ENCODE measurements at places on chromosomes 7 and 10.

DNA sequence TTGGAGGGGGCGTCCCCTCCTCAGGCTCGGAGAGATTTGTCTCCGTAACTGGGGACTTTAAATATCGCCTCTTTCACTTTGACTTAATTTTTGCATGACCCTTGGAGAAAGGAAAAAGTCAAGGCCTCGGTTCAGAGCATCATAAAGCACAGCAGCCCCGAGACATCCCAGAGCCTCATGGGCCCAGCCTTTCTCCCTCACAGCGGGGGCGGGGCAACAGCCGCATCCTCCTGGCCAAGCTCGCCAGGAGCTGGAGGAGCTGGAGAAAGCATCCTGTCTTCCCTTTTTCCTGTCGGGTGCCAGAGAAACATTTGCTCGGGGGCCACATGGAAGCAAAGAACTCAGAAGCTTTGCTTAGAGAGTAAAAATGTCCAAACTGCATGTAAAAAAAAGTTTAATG is 43.6 kb upstream of the DPYSL4 start:
- no peak for DNase-seq

DNA sequence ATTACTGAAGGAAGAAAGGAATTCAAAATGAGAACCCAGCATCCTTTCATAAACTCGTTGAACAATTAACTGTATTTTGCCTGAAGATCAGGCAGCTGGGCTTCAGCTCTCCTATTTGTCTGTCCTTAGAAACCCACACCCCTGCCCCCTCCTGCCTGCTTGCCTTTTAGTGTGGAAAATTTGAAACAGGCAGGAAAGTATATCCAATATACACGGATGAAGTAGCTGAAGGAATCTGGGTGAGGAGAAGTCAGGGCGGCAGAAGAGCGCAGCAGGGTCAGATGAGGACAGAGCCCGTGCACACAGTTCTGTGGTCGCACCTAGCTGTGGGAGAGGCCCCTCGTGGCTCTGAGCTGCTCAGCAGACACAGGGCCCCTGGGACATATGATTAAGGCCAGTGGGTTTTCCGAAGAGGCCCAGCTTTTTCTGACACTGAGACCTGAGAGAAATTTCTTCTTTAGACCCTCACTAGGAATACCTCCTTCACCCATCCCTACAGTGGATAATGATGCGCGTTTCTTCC is 87.9 kb downstream of the ACTR3B start:
- no peak for DNase-seq

DNA sequence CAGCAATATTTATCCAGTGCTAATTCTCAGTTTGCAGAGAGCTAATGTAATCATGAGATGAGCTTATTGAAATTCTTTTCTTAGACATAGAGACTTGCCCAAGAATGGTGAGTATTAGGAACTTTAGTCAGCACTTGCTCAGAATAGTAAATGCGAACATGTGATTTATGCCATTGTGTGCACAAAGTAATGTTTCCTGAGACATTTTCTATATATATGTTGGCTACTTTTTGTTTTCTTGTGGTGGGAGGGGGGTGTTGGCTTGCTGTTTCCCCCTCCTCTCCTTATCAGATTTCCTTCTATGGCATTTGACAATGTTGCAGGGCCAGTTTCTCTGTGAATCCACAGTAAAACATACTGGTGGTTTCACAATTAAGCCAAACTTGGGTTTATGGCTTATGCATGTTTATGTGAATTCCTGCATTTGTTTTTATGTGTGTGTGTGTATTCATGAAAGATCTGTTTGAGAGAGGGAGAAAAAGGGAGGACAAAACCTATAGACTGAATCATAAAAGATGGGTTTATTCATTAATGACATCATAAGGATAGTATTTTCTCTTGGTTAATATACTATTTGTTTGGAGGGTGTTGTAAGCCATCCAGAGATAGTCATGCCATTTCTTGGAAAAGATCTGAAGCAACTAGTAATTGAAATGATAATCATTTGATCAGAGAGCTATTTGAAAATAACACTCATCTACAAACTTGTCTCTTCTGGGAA is 36.3 kb downstream of the ARID5B start:
- DNase-seq, result no peak

DNA sequence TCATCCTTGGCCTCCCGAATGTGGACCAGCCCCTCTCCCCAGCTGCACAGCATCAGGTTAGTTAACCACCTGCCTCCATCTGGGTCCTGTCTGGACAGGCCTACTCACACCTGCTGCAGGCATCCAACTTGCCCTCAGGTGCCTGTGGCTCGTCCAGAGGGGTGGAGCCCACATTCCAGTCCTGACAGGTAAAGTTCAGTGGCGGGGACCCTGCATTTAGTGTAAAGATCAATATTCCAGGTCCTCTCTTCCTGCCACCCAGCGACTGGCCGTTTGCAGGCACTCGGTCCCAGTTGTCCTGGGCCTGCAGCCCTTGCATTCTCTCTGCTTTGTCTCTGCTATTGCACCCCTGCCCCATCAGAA is 15.0 kb downstream of the HTRA1 start:
- DNase-seq, result no peak

GRCh38 chr10:12602521-12602920 is 253.2 kb downstream of the CAMK1D start:
- no peak for DNase-seq

DNA sequence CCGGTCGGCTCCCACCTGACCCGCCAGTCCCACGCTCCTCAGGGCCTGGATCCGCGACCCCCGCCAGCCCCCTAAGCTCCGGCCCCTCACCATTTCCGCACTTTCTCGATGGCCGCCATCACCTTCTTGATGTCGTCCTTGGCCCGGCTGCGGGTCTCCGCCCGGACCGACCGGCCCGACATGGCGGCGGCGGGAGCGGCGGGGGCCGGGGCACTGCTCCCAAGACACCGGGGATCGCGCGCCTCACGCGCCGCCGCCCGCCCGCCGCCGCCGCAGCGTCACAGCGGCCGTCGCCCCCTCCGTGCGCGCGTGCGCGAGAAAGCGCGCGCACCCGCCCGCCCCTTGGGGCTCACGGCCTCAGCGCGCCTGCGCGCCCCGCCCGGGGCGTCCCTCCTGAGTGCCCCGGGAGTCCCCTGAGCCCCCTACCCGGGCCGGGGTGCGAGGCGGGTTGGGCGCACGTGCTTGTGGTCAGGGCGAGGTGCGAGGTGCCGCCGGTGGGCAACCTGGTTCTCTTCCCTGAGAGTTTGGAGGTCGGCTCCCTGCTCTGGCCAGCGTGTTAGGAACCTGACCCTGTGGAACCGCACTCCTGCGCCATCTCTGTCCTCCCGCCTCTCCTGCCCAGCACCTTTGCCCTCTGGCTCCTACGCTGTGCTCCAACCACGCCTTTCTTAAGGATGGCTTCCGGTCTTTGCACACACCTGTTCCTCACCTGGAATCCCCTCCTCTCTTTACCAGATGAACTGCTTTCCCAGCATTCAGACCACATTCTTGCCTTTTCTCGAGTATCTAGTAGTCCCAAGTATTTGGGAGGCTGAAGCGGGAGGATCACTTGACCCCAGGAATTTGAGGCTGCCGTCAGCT is at the start of gene BCL7B:
TSS of gene BCL7B (minus strand) at position 294 of the 861 bp plus-strand sequence. CDS start at position 182, 112 bp downstream.
- peak; percentile 59 for DNase-seq

- DNase-seq, result no peak
Observed at GRCh38 chr10:44773565-44773964, 137.6 kb upstream of the TMEM72 start.

DNA sequence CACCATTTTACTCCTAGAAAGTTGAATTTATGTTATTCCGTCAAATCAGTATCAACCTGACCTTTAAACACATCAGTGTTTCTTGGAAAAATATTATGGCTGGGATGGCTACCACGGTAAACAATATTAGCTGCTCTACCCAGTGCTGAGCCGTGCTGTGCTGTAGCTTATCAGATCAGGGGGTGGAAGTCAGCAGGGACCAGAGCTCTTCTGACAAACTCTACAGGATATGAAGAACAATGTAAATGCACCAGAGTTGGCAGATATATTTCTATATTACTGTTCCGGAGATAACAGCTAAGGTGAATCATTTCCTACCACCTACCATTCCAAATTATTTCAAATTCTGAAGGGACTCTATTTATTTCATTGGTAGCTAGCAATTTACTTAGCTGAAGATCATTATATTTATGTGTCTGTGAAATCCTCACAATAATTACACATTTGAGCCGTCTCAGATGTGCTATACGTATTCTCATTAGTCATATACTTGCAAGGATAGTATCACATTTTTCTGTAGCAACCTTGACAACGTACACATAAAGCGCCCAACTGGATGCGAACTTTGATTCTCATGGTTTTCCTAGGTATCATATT is 76.5 kb downstream of the TEX36 start:
- DNase-seq, result no peak

DNA sequence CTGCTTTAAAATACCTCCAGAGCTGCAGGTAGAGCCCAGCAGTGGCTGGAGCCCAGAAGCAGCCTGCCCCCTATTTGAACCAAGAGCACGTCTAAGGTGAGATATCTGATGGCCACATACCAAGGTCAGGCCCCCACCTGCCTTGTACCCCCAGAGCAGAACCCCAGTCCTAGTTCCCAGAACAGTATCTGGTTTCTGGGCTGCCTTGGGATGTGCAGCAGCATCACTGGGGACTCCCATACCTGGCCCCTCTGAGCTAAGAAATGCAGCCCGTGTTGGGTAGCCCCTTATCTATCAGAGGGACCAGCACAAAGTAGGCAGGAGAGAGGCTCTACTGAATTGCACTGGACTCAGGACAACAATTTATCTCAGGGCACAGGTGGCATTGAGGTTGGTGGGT is 8.9 kb downstream of the SFTPD start:
- no peak for DNase-seq

DNA sequence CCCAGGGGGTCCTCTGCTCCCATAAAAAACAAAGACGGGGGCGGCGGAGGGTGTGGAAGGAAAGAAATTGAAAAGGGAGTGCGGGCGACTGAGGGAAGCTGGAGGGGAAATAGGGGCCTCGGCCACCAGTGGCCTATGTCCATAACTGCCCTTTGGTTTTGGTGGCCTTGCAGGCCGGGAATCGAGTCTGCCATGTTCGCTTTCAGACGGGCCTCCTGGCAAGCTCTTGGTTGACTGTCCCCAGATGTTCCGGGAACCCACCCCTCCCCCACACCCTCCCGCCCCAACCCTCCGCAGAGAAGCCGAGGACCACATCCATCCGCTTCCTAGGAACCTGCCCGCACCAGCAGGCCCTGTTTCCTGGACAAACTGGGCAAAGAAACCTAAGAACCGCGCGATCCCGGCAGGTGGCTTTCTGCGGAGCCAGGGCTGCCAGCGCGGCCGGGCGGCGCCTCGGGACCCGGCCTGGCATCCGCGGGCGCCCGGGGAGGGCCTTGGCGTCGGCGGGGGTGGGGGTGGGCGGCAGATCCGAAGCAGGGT is 20.0 kb upstream of the GATA3 start:
- no peak for DNase-seq

GRCh38 chr10:27618036-27618615 is 114.0 kb downstream of the RAB18 start:
- no peak for DNase-seq

- no peak for DNase-seq
Observed at GRCh38 chr10:10010397-10010796, 1007.3 kb upstream of the CELF2 start.

GRCh38 chr7:34718867-34719266 is 60.8 kb downstream of the NPSR1 start:
- DNase-seq, result no peak

- DNase-seq, result no peak
Observed at GRCh38 chr10:42933448-42934340, 143.2 kb upstream of the RET start.

DNA sequence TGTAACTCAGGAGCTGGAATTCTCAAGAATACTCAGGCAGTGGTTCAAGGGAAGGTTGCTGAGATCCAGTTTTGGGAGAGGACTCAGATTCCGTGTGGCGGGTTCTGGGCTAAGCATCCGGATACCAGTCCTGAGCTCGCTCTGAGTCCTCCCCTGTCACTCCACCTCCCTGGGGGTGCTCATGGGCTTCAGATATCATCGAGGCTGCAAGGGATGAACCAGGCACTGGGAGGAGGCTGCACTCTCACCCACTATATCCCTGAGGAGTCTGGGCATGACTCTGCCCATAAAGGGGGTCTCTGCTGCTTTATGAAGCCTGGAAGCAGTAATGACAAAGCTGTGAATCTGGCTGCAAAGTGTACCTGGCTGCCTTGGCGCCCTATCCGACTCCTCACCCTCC is 188.5 kb downstream of the TNS3 start:
- no peak for DNase-seq

GRCh38 chr10:70629338-70629737 is 26.8 kb upstream of the PRF1 start:
- DNase-seq, result no peak

DNA sequence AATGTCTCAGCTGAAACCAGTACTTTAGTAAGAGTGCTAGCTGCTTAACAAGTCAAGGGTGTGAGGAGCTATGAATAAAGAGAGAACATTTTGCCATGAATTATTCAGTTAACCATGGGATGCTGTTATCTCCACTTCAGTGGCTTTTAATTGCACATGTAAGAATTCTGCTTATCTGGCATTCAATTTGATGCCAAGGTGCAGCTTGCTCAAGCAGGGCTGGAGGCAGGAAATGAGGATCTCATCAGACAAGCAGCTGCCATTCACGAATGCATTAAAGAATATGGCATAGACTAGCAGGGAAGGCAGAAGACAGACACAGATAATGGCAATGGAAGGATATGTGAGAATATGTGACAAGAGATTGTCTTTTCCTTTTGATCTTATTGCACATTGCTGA is 697.8 kb downstream of the NRG3 start:
- DNase-seq, result no peak

DNA sequence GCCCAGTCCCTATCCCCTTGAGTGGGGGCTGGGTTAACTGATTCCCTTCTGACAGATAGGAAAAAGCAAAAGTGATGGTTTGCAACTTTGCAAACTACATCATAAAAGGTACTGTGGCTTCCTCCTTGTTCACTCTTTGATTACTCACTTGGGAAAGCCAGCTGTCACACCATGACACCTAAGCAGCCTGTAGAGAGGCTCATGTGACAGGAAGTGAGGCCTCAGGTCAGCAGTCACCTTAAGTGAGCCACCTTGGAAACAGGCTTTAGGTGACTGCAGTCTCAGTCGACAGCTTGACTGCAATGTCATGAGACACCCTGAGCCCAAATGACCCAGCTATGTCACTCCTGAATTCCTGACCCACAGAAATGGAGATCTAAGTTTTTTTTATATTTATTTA is 4.3 kb upstream of the CHCHD2 start:
- no peak for DNase-seq

GRCh38 chr7:288671-289101 is 1.3 kb upstream of the FOXL3 start:
- no peak for DNase-seq

- no peak for DNase-seq
Observed at GRCh38 chr10:103225939-103226338, 19.7 kb upstream of the RPEL1 start.

Measured in Peyer's patch (tissue), 4 donors.